NCI-H510A (cell line): ENCODE measurements at places on chromosomes 11 and 22.

- no peak for DNase-seq
These were observed 10.6 kb upstream of the IFTAP start for GRCh38 chr11:36583667-36584066.

GRCh38 chr11:126136507-126136906 lies 73.8 kb upstream of the CDON start:
- DNase-seq, result no peak

DNA sequence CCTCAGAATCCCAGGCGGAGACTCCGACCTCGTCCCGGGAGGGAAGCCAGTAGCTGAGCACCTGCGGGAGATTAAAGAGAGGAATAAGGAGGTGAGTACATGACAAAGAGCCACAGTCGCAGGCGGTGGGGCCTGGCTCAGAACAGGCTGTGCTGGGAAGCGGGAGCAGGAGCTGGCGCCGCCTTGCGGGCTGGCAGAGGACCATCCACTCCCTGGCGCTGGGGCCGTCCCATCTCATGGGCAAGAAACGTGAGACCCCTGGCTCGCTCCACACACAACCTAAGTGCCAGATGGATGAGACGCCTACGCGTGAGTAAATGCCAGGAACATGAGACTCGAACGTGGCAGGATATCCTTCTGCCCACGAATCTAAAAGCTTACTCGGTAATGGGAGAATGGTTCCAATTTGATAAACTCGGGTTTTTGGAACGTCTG lies 6.3 kb downstream of the CEND1 start:
- DNase-seq, result peak; percentile 42

DNA sequence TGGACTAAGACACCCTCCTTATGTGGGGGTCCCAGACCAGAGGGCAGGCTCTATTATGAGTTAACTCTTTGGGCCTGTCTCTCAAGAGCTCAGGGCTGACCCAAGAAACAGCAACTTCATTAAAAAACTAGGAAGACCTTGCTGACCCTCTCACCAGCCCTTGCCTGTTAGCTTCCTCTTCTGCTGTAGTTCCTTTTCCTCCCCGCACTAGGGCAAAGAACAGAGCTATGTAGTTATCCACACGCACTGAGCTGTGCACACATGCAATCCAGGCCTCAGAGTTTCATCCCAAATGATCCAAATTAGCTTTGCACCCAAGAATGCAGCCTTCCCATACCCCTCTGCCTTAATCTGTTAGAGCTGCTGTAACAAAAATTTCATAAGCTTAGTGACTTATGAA lies 539.6 kb upstream of the CADM1 start:
- DNase-seq, result no peak

DNA sequence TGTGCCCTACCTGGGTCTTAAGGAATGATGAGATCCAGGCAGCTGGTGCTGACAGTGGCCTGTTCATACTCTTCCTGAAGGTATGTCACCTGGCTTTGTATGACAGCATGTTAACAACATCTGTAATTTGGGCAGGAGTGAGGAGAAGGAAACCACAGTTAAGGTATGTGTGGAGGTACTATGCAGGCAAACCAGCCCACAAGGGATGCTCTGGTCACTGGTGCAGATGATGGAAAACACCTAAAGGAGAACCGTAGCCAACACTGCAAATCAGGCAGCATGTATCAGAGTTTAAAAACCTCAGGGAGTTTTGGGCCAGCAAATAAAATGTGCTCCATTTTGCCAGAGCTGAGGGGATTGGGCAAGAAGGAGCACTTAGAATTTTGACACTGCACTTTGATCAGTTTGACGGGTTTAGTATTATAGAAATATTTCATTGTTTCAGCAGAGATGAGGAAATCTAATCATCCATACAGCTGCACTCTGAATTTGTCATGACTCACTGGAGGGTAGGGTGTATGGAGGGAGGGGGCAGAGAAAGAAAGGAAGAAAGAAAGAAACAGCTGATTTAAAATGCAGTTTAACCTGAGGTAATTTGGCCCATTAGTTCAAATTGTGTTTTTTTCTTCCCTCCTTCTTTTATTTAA lies 260.9 kb downstream of the KIRREL3 start:
- DNase-seq, result no peak

DNA sequence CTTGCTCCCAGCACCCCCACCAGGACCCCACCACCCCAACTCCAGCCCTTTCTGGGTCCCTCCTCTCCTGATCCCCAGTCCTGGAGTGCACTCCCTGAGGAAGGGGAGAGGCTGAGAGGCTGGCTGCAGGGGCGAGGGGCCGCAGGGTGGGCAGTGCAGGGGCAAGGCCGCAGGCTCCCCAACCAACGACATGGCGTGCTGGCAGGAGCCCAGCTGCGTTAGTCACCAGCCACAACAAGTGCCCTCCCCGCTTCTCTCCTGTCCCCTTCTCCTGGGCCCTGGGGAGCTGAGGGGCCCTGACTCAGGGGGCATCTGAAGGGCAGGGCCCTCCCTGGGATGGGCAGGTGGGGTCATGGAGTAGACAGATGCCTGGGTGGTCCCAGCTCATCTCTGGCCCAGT lies 2.3 kb downstream of the CABP7 start:
- DNase-seq, result no peak

DNA sequence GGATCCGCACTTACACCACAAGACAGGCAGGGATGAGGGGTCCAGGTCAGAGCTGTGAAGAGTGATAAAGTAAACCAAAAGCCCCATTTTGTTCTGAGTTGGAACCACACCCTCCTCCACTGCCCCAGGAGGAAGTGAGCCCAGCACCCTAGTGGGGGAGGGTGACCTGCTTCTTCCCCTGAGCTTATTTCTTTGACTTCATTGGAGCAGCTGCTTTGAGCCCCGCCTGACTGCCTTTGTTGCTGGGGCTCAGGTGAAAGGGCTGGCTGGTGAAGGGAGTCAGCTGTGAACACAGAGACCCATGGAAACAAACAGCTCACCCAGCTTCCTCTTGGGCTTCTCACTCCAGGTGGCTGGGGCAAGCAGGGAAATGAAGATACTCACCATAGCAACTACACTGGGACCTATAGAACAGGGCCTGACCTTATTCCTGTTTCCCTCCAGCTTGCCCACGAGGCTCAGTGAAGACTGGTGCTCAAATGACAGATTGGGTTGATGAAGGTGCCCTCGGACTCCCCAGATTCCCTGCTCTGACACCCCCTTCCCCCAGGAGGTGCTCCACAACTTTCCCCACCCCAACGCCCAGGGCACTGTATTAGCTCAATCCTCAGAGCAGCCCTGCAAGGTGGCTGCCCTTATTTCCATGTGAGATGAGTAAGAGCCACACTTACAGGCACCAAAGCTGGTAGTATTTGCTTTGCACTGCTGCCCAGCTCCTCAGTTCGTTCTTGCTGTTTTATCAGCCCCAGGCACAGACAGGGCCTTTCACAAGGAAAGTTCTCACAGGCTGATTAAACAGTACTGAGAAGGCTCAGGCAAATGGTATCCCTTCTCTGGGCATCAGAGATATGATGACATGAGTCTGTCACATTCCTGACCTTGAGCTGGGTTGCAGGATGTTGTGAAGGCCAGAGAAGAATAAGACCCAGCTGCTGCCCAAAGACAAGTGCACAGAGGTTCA lies 2.4 kb downstream of the UCP2 start:
- peak; percentile 70 for DNase-seq

- DNase-seq, result no peak
These were observed 160.4 kb downstream of the ATG16L2 start for GRCh38 chr11:72974487-72975205.

GRCh38 chr11:15446315-15446714 lies 331.6 kb downstream of the INSC start:
- DNase-seq, result no peak

- DNase-seq, result no peak
These were observed 550.7 kb downstream of the INSC start for GRCh38 chr11:15665368-15665871.

DNA sequence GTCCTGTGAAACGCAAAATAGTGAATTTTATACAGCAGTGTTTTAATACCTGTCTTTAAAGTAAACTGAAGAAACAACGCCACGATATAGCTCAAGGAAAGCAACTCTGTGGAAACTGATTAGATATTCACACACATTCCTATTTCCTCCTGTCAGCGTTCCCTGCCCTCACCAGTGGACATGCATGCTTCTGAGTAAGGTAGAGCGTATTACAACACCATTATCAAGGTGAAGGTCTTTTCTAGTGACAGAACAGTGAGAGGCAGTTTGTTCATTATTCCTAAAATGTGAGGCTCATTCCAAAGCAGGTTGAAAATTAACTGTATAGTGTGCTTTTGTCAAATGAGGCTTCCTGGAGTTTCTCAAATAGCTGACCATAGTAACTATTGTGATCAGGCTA lies 153.1 kb downstream of the DDX10 start:
- DNase-seq, result no peak

DNA sequence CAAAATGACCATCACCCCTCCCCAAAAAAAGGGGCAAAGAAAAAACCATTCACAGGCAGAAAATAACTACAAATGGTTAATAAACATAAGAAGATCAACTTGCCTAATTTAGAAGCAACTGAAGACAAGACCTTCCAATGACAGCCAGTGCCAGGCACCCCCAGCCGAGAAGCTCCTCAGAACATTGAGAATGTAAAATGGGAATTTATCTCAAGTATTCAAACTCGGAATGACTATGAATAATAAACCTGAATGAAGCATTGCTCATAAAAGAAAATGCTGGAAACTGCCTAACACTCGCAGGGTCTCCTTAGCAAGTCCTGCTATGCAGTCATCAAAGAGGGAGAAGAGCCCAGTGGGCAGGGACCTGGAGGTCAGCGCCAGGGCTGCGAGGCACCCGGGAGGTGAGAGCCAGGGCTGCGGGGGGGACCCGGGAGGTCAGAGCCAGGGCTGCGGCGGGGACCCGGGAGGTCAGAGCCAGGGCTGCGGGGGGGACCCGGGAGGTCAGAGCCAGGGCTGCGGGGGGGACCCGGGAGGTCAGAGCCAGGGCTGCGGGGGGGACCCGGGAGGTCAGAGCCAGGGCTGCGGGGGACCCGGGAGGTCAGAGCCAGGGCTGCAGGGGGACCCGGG lies 23.2 kb upstream of the MOB2 start:
- DNase-seq, result no peak

DNA sequence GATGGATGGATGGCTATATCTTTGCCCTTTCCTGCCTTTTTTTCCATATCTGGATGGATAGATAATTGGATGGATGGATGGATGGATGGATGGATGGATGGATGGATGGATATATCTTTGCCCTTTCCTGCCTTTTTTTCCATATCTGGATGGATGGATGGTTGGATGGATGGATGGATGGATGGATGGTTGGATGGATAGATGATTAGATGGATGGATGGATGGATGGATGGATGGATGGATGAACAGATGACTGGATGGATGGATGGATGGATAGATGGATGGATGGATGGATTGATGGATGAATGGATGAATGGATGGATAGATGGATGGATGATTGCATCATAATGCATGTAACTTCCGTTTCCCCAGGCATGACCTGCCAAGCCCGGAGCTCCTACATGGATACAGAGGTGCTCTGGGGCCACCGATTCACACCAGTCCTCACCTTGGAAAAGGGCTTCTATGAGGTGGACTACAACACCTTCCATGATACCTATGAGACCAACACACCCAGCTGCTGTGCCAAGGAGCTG lies 24.9 kb downstream of the KCNJ5 start:
- DNase-seq, result no peak

- DNase-seq, result no peak
These were observed 11.0 kb upstream of the SLC5A4 start for GRCh38 chr22:32265882-32266767.

DNA sequence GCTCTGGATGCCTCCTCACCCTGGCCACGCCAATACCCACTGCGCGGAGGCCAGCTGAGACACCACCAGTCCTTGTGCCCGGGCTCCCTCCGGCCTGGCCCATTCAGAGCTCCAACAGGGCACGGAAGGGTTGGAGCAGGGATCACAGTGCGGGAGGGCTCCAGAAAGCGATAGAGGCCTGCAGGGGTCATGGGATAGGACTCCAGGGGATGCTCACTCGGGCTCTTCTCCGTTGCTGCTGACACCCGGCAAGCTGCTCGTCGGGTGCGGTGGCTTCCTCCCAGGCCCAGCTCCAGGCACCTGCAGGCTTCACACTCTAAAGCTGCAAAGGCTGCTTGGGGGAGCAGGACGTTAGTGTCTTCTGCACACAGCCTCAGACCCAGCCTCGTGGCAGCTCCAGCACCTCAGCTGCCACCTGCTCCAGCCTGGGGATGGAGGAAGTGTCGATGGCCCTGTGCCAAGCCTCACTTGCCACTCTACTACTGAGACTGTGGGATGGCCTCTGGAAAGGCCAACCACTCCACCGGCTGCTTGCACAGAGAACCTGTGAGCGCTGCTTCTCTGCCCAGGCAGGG lies 10.6 kb downstream of the WNT7B start:
- DNase-seq, result peak; percentile 84

DNA sequence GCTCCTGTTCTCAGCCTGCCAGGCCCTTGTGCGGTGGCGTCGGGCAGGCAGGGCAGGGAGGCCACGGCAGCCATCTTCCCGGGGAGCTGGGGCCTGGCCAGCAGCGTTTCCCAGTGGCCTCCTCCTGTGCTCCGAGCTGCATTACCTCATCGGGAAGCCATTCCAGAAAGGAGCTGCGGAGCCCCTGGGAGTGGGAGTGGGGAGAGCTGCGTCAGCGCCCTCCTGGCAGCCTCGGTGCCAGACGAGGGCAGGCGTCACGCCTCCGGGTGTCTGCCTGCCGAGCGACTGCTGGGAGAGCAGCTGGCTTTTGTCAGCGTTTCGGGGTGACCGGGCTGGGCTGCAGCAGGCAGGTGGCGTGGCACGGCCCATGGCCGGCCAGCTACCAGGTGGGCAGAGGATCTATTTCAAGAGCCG lies 30.9 kb upstream of the WNT7B start:
- DNase-seq, result no peak

DNA sequence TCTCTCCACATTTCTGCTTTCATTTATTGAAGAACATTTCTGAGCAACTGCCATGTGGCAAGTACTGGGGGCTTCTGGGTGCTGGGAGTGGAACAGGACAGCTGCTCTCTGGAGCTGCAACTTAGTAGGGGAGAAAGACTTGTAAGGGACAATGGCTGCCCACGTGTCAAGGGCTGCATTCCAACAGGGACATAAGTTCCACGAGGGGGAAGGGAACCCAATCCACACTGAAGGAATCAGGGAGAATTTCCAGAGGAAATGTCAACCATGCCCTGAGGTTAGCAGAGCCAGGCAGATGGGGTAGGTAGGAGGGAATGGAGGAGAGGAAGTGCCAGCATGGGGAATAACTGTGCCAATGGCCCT lies 1.7 kb downstream of the MAPK8IP2 start:
- DNase-seq, result no peak

GRCh38 chr22:43218786-43219185 lies 31.9 kb upstream of the TTLL12 start:
- DNase-seq, result no peak

- no peak for DNase-seq
These were observed 13.7 kb downstream of the EHD1 start for GRCh38 chr11:64864473-64865285.

- no peak for DNase-seq
These were observed 42.6 kb downstream of the ANO1 start for GRCh38 chr11:70120674-70121073.

DNA sequence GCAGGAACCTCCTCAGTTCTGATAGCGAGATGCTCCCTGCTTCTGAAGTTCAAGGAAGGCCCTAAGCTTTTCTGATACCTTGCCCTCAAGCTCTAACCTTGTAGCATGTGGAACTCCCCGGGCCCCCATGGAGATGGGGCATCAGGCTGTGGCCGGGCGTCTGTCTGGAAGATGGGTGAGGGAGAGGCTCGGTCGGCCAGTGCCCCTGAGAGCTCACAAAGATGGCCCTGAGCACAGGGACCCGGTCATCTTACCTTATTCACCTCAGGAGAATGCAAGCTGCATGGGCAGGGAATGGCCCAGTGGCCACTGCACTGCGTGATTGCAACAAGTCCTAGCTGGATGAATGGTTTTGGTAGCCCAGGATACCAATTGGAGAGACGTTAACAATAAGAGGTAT lies 830.3 kb downstream of the TBC1D22A start:
- DNase-seq, result no peak

- DNase-seq, result no peak
These were observed 22.4 kb upstream of the LRRC10B start for GRCh38 chr11:61486011-61486620.
